HAP-1 (cell line): ENCODE measurements at places on chromosomes 2 and 18.

- DNase-seq: no peak
Observed at GRCh38 chr18:75068682-75069435, 140.1 kb downstream of the PTGR3 start.

DNA sequence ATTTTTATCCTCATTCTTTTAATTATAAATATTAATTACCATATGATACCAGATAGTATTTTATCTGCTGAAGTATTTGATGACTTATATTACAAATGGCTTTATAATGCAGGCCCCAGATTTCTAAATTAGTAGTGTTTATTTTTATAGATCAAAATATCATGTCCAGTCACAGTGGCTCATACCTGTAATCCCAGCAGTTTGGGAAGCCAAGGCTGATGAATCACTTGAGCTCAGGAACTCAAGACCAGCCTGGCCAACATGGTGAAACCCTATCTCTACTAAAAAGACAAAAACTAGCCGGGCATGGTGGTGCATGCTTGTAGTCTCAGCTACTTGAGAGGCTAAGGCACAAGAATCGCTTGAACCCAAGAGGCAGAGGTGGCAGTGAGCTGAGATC lies 100.1 kb upstream of the ARHGAP15 start:
- DNase-seq: no peak

DNA sequence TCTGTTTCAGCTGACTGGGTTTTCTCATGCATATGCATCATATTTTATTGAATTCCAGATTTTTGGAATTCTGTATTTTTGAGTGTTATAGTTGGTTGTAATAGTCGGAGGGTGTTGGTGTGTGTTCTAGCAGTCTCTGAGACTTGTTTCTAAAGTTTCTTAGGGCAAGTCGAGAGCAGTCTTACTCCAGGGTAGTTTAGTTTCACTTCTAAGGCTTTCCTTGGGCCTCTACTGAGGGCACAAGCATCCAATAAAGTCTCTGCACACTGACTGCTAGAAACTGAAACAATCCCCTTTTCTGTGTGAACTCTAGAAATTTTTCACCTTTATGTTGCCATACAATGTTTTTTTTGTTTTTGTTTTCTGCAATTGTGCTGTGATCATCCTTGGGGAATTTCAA lies 663.7 kb upstream of the LRATD1 start:
- DNase-seq: no peak

- DNase-seq: no peak
Observed at GRCh38 chr18:47978141-47978540, 47.7 kb upstream of the SMAD2 start.

DNA sequence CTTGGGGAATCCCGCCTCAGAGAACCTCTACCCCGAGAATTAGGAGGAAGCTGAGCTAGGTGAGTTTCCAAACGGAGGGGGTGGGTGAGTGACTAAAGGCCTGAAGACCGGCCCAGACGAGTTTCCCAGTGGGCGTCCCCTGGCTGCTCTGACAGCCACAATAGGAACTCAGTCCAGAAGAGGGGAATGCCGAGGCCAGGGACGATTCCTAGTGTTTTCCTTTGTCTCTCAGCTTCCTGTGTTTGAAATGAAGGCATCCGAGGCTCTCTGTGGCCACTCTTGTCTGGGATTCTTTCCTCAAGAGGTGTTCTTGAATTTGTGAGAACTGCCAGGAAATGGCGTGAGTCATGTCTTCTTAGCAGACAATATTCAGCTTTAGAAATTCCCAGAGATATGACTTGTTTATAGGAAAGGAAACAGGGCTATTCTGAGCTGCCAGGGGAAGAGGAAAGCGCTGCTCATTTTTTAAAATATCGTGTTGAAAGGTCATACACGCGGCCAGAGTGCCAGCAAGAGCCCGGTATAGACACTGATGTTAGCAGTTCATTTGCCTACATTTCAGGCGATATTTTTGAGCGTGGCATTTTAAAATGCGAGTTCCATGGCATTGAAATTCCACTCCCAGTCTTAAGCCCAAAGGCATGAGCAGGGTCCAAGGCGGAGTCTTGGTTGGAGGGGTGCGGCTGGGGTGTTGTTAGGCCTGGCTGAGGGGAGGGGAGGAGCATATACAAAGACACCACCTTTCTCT lies 169.1 kb upstream of the KLF7 start:
- DNase-seq: no peak

- DNase-seq: no peak
Observed at GRCh38 chr2:100043891-100044255, 98.5 kb downstream of the AFF3 start.

GRCh38 chr2:152283392-152283791 lies 51.6 kb upstream of the FMNL2 start:
- DNase-seq: no peak

DNA sequence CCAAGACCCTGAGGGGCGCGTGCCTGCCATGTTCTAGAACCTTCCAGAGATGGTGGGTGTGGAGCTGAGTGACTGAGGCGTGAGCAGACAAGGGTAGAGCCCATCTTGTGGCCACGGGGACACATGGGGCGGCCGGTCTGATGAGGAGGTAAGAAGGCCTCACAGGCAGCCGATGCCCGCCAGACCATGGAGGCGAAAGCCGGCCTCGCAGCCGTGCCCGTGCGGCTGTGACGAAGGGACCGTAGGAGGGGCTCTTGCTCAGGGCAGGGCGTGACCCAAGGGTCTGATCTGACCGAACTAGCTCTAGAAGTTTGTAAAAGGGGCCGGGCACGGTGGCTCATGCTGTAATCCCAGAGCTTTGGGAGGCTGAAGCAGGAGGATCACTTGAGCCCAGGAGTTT lies 19.6 kb downstream of the D2HGDH start:
- no peak for DNase-seq

DNA sequence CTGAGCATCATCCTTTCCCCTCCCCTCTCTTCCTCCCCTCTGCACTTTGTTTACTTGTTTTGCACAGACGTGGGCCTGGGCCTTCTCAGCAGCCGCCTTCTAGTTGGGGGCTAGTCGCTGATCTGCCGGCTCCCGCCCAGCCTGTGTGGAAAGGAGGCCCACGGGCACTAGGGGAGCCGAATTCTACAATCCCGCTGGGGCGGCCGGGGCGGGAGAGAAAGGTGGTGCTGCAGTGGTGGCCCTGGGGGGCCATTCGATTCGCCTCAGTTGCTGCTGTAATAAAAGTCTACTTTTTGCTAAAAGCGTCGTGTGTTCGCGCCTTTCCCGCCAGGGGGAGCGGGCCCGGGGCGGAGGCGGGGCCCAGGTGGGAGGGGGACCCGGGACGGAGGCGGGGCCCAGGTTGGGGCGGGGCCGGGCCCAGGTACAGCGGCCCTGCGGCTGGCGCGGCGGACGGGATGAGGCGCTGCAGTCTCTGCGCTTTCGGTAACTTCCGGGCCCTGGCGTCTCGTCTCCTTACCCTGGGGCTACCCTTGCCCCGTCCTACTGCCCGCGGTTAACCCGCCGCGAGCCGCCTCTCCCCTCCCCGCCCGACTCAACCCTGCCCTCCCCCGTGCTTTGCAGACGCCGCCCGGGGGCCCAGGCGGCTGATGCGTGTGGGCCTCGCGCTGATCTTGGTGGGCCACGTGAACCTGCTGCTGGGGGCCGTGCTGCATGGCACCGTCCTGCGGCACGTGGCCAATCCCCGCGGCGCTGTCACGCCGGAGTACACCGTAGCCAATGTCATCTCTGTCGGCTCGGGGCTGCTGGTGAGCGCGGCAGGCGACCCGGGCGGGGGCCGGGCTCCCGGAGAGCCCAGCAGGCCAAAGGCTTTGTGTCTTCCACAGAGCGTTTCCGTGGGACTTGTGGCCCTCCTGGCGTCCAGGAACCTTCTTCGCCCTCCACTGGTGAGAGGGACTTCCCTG lies at the start of gene KRTCAP3:
Gene KRTCAP3, plus strand, starts transcription at position 424 of the 962 bp plus-strand sequence. Its CDS starts 32 bp downstream, at position 456.
- DNase-seq: no peak

- no peak for DNase-seq
Observed at GRCh38 chr18:22567794-22568193, 150.1 kb upstream of the CTAGE1 start.
